ENCODE measurements at places on chromosomes 2 and 18.

- DNase-seq: no peak
These were observed 56.1 kb upstream of the PEX13 start for GRCh38 chr2:60961457-60961856.

DNA sequence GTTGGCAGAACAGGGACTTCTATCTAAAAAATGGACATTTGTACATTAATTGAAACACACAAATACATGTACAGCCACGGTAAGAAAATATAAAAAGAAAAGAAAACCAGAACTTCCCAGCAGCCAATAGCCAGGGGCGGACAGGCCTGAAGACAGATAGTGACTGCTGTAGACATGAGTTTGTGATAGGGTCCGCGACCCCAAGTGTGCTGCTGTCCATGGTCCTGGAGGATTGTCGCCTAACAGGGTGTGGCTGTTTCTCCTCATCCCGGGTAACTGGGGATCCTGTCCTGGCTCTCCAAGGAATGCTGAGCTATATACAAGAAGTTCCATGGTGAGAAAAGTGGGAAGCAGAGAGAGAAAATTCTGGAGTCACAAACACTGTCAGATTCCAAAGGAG, 266.5 kb upstream of the SALL3 start:
- no peak for DNase-seq

DNA sequence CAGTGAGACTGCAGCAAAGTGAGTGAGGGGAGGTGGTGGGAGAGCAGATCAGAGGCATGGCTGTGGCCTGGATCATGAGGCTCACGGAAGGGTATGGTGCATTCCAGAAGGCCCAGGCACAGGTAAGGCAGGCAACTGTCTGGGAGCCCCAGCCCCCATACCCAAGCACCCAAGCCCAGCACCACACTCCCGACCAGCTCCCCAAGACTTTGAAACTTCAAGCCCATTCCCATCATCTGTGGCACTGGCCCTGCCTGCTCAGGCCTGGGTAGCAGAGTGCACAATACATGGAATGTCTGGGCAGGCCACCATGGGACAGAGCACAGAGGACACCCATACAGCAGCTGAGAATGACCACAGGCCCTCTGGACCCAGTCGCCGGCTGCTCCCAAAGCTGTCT, 202.6 kb upstream of the ARL4C start:
- DNase-seq: no peak

GRCh38 chr18:55781481-55781957, 193.5 kb upstream of the TCF4 start:
- DNase-seq: no peak

- no peak for DNase-seq
These were observed 328.4 kb upstream of the DDX18 start for GRCh38 chr2:117486081-117486480.

All from hematopoietic multipotent progenitor cell treated with erythropoietin and hydrocortisone succinate and interleukin-3 and kit ligand, for 15 days (in vitro differentiated cells).